ENCODE measurements at places on chromosomes 3 and 15.

GRCh38 chr3:79661896-79662295 is 105.9 kb downstream of the ROBO1 start:
- no peak for DNase-seq

DNA sequence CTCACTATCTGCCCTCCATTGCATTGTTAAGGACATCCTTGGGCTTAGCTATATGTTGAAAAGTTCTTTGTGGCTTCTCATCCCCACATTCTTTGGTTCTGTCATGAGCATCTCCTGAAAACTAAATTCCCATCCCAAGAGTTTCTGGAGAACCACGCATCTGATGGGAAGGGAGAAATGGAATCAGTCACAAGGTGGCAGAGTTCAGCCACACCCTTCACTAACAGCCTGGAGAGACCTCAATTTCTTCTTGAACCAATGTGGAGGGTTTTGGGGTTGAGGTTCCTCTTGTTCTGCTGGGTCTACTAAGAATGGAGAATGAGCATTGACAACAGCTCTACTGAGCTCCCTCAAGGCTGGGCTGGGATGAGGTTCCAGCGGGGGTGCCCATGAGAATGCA is 15.6 kb upstream of the MAGEL2 start:
- DNase-seq, result no peak

GRCh38 chr3:186668426-186668825 is 2.6 kb downstream of the HRG start:
- DNase-seq, result no peak

- DNase-seq, result no peak
These were observed 71.2 kb upstream of the SOX14 start for GRCh38 chr3:137692803-137693431.

GRCh38 chr15:41530363-41530956 is 13.6 kb downstream of the RPAP1 start:
- no peak for DNase-seq

GRCh38 chr15:91263632-91264531 is 163.8 kb downstream of the SV2B start:
- DNase-seq, result no peak

- no peak for DNase-seq
These were observed 266.8 kb downstream of the ZNF385D start for GRCh38 chr3:21484057-21484827.

GRCh38 chr3:42711491-42712343 is 9.1 kb upstream of the HHATL start:
- no peak for DNase-seq

DNA sequence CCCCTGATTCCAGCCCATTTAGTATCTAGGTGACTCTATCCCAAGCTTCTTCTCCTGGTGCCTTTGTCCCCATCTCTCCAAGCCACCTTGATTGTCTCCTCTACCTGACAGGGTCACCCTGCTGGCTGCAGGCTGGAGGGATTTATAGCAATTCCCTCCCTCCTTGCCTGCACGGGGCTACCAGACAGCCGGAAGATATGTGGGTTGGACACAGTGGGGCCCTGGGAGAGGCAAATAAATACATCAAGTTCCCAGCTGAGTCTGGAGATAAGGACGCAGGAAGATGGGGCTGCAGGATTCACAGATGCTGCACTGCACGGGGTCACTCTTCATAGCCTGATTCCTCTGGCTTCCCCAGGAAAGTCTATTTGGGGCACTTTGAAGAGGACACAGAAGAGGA is 9.3 kb upstream of the ISLR2 start:
- no peak for DNase-seq

GRCh38 chr3:185936273-185936629 is 1.6 kb downstream of the TRA2B start:
- DNase-seq, result no peak

- DNase-seq, result no peak
These were observed 162.4 kb upstream of the CFAP20DC start for GRCh38 chr3:59212128-59212779.

DNA sequence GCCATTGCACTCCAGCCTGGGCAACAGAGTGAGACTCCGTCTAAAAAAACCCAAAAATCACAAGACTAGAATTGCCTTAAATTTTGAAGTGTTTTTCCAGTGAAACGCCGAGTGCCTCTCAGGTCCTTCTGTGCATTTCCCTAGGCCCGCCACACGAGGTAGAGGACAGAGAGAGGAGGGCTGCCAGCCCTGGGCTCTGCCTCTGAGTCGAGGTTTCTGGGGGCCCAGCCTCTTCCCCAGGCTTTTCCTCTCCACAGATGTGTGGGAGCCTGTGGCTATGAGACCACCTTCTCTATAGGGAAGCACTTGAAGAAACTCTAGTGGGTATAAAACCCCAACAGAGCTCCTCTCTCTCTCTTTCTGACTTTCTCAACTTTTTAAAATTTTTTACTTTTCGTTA is 10.9 kb upstream of the EHD4 start:
- no peak for DNase-seq

DNA sequence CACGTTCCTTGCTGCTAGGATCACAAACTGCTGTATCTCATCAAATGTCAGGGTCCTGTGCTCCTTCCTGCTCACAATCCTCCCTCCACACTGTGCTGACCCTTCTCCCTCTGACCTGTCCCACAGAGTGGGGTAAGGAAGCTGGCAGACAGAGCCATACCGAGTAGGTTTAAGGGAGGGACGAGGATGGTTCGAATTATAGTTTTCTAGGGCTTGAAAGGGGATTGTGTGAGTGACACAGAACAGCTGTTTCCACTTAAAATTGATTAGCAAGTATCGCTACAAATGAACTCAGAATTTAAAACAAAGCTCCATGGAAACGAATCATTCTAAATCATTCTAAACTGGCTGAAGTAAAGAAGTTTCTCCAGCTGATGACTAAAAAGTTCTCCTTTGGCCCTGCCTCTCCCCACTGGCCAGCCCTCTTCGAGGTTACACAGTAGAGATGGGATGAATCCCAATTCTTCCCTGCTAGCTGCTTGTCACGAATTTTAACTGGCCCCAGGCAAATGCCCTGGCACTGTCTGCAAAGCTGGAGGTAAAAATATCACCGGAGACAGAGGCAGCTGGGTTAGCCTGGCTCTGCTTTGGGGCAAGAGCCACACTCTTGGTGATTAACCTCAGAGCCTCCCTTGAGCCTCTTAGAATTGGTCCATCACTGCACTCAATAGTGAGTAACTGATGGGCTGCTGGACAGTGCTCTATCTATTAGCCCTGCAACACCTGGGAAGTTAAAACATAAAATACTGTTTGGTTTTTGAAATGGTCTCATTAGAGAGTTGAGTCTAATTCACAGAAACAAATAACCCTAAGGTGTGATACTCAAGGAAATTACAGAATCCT is 194.9 kb downstream of the CHST2 start:
- no peak for DNase-seq

- no peak for DNase-seq
These were observed 34.8 kb upstream of the CTSH start for GRCh38 chr15:78979456-78980320.

DNA sequence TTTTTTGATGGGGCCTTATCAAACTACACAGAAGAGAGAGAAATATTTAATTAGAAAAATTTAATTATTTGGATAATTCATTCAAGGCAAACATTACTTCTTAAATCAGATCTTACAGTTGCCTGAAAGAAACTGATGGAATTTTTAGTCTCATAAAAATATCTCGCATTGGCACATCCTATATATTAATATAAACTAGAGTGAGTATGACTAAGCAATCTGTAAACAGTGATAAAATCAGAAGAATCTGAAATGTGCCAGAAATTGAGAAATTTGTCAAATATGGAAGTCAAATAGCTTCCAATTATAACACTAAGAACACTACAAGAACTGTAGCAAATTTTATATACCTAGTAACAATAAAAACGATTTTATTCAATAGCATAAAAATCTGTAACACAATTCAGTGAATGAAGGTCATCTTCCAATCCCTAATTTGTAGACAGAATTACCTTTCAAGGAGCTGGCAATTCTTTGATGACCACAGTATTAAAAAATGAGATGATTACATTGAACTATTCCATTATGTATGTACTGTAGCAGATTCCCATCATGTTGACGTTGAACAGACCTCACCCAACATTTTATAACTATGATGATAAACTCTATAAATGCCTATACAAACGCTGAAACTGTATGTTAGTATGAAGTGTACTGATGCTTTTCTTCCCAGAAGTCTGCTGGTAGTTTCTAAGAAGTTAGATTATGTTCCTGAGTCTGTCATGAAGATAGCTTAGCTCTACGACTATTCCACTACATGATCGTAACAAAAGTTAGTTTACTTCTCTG is 63.0 kb downstream of the ALDH1A2 start:
- no peak for DNase-seq

DNA sequence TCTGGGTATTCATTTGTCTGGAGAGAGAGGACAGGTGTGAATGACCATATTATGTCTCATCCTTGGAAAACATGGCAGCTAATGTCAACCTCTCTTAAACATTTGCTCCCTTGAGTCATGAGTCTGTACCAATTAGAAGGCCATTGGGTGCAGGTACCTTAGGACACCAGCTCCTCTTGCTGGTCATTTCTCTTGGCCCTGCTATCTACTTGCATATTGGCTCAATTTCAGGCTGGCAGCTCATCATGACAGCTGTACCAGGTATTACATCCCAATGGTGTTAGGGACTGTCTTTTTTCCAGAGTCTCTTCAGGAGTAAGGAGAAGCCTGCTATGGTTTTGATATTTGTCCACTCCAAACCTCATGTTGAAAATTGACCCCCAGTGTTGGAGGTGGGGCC is 92.2 kb upstream of the ANKRD28 start:
- DNase-seq, result no peak

GRCh38 chr3:18288243-18288642 is 136.9 kb downstream of the SATB1 start:
- DNase-seq, result no peak

DNA sequence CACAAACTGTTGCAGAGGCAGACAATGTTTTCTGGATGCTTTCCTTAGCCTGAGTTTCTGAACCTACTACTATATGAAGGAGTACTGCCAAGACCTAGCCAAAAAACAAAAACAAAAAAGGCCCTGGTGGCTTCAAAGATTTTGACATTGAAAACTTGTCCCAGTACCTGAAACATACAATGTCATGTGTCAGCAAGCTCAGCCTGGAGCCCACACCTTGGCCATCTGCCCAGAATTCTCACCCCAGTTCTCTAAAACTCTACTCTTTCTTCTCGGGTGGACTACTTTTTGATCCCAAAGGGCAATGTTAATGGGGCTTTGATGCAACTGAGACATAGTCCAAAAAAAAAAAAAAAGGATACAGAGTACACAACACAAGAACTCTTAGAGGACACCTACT is 81.4 kb downstream of the FAM174B start:
- no peak for DNase-seq

- DNase-seq, result no peak
These were observed 271.6 kb upstream of the ZPLD1 start for GRCh38 chr3:102163039-102163817.

GRCh38 chr3:192040282-192041043 is 579.5 kb downstream of the PYDC2 start:
- DNase-seq, result no peak

DNA sequence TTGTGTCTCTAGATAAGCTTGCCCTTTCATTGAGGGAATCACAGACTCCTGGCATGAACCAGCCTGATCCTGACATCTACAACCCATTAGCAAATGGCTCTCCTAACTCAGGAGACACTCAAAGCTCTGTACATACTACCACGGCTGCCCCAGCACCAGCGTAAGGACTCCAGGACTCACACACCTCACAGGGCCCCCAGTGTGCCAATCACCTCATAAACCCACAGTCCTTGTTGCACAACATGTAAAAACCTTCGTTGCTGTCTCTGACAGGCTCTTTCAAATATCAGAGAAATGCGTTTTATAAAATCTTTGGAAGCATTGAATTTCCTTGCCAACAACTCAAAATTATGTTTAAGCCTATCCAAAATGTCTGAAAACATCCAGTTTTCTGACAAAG is 7.3 kb downstream of the FYCO1 start:
- no peak for DNase-seq

DNA sequence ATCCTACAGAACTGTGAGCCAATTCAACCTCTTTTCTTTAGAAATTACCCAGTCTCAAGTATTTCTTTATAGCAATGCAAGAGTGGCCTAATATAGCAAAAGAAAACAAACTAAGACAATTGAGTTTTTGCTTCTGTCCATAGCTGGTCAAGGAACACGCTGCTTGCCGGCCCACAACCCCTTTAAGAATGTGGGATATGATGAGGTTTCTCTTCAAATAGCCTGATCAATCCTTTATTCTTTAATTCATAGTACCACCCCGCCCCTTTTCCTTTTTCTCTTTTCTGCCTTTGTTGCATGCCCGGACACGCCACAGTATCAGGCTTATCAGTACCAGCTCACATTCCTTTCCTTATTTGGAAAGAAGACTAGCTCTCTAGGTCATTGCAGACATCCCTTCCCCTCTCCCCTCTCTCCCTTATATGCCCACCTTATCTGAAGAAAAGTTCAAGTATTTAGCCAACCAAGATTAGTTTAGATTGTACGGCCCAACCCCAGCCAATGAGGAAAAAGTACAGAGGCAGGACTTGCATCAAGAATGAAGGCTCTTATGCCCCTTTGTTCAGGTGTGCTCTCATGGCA is 404.5 kb downstream of the OCA2 start:
- DNase-seq, result no peak

DNA sequence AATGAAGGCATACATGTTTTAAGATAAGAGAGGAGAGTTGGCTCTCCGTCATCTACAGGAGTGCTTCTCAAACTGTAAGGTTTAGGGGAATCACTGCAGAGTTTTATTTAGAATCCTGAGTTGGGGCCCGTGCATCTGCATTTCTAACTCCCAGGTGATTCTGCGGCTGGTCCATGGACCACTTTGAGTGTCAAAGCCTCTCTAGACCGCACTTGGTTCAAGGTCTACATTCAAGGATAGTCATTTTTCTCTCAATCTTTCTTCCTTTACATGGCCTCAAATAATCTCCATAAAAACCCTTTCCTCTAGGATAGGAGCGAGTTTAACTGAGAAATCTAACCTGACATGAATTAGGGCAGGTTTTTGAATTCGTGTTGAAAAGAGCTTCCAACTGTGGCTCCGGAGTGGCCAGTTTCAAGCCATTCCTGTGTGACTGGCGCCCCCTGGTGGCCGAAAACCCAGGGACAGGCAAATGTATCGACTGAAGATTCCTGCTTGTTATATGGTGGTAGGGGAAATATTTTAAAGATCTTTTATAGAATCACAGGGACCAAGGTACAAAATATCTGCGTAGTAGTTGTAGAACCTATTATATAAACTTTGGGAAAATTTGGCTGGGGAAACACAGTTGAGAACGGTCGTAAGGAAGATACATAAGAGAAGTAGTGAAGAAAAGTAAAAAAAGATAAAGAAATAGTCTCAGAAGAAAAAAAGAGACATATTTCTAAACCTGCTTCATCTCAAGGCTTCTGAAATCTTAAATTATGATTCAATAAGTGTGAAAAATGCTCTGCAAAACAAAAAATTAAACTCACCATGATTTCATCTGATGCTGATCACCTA is 11.9 kb downstream of the GABRR3 start:
- peak; percentile 57 for DNase-seq
